ENCODE measurements at places on chromosomes 3 and 15.

DNA sequence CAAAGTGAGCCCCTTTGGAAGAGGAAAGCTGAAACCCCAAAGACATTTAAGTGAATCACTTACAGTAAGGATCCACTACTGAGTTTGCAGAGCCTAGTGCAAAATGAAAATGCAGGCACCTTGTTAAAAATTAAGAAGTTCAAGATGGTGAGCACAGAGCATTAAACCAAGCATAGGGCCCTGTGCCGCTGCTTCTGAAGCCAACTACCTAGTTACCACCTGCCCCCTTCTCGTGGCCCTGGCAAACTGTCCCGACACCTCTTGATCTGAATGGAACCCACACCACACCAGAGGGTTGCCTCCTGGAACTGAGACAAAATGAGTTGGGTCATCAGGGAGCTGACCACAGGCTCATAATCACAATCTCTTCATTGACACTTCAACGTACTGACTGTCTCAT is 25.6 kb downstream of the LRRC2 start:
- DNase-seq: no peak

DNA sequence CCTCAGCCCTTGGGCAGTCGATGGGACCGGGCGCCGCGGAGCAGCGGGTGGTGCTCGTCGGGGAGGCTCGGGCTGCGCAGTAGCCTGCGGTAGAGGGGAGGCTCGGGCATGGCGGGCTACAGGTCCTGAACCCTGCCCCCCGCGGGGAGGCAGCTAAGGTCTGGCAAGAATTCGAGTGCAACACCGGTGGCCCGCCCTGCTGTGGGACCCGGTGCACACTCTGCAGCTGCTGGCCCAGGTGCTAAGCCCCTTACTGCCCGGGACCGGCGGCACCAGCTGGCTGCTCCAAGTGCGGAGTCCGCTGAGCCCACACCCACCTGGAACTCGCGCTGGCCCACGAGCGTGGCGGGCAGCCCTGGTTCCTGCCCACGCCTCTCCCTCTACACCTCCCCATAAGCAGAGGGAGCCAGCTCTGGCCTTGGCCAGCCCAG is 377.7 kb upstream of the RBMS3 start:
- DNase-seq: no peak

DNA sequence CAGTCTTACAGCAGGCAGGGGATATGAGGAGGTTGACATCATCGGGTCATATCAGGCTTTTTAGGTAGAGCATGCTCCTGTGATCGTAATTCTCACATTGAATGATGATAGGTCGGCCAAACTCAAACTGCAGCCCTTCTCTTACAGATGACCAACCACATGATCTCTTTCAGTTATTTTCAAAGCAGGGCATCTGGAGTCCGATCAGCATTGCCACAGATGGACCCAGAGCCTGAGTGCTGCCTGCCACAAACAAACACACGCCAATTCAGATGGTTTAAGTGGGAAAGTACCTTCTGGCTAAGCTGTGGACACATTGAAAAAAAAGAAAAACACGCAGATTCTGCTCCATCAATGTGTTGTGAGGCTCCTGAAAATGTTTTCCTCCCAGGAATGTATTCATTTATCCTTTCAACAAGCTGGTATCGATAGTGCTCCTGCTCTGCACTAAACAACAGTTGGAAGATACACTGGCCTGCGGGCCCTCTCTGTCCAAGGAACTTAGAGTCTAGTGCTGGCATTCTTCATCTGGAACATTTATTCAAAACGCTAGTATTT is 31.2 kb downstream of the ARPP21 start:
- no peak for DNase-seq

GRCh38 chr15:67474405-67475110 is 46.4 kb upstream of the C15orf61 start:
- DNase-seq: no peak

DNA sequence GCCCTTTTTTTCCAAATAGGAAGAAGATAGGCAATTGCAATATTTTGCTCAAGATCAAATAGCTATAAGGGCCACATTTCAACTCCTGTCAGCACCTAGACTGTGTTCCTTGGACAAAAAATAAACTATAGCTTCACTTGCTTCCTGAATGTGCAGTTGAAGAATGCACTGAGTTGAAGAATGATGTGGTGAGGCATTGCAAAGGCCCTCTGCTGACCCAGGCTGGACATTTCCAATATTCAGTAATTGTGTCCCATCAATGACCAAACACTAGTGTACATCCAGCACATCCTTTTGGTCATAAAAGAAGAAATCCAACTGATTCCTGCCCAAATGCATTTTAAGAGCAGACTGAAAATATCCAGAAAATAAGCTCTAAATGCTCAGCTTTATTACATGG is 424.8 kb upstream of the TGFBR2 start:
- no peak for DNase-seq

DNA sequence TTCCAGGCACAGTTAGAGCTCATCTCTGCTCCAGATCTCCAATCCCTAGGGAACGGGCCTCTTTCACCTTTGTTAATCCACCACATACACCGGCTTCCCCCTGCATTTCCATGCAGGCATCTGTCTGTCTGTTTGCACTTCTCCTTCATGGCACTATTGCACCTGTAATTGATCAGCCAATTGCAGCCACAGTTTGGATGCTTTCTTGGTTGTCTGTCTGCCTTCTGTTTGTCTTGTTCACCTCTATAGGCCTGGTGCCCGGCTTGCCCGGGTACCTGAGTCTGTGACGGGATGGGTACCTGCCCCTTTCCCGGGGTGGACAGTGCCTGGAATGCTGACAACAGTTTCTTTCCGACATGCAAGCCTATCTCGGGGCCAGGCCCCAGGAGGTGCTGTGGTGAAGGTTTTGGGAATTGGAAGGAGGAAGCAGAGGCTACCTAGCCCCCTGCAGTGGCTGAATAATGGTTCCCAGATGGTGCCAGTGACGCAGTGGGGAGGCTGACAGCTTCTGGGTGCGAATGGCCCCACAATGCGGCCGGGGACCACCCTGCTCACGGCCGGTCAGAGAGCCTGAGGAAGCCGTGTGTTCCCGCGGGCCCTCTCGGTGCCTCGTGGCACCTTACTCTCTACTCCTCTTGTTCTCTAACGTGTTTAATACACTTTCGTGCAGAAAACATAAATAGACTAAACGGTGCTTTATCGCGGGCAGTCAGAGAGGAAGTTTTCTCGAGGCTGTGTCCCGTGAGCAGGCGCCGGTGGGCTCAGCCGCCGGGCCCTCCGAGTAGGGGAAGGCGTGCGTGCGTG is 31.3 kb upstream of the RAB6B start:
- no peak for DNase-seq

DNA sequence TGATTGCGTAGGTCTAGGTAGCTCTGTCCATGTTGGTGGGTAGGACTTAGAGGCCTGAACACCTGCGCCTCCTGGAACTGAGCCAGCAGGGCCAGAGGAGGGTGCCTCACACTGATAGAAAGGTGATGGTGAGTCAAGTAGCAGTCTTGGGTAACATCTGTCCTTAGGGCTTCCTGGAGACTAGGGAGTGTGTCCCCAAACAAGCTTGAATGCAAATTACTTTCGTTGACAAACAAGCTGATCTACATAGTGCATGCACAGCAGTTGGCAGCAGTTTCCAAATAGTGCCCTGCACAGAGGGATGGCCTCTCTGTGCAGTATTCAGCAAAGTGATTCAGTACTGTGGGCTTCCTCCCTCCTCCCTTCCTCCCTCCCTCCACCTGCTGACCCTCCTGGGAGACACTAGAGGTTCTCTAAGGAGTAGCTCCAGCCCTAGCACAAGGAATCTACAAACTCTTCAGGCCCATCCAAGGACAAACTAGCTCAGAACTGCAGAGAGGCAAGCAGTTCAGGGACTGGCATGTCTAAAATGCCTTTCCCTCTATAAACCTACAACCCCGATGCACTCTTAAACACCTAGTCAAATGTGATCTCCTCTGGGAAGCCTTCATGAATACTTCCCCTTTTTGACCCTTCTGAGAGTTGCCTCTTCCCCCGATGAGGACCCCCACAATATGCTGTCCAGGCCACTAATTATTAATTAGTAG is 61.0 kb downstream of the TLE3 start:
- DNase-seq: no peak

DNA sequence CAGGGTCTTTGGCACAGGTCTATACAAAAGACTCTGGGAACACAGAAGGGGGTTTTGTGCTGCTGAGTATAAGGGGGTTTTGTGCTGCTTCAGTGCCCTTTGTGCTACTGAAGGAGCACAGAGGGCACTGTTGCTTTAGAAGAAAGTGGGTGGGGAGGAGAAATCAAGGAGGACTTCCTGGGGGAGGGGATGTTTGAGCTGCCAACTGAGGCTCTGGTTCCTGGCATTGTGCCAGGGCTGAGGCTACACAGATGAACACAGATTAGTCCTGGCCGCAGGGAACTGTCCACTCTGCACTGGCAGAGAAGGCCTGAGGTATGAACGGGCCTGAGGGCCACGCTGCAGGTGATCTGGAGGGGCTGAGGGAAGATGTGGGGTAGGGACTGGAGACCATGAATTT is 32.2 kb upstream of the SEC13 start:
- DNase-seq: no peak

- no peak for DNase-seq
Measured at GRCh38 chr15:63236272-63236671, 41.1 kb upstream of the APH1B start.

DNA sequence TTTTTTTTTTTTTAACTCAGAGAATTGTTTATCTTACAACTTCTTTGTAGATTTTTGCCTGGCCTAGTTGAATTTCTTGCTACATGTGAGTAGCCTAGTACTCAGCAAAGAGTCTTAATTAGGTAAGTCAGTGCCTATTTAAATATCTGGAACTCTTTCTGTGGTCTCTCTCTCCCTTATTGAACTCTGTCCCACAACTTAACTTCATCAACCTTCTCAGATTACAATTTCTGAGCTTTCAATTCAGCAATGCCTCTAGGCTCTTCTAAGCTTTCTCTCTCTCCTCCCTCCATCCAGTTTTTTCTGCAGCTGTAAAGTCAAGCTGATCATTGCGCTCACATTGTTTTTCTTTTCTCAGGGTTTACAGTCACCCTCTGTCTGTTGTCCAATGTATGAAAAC is 517.6 kb upstream of the ROBO1 start:
- DNase-seq: no peak

DNA sequence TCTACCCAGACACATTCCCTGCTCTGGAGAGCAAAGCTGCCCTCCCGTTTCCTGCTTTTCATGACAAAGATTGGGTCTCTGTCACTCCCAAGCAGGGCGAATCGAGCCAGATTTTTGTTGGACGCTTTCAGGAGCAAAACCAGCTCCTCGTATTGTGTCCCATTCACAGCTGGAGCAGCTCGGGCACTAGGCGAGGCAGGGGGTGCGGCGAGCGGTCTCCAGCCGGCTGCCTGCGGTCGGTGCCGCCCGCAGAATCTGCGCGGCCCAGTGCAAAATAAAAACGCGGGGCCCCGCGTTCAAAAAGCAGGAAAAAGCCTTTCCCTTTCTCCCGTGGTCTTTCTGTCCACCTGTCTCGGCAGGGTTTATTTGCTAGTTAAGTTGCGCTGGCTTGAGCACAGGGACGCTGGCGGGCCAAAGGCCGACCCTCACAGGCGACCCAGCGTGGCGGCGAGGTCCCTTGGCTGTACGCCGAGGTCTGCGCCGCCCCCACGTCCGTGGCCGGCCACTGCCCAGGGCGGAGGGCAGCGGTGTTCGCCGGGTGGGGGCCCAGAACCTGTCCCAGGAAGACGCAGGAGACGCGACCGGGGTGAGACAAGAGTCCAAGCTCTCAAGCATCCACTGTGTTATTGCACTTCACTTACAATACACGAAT is 71.2 kb downstream of the CYP19A1 start:
- DNase-seq: no peak

- no peak for DNase-seq
Measured at GRCh38 chr3:142276781-142277180, 51.4 kb upstream of the GK5 start.

- DNase-seq: no peak
Measured at GRCh38 chr15:45451265-45451664, 71.3 kb downstream of the SLC30A4 start.

- no peak for DNase-seq
Measured at GRCh38 chr3:20422391-20422790, 236.4 kb upstream of the SGO1 start.

DNA sequence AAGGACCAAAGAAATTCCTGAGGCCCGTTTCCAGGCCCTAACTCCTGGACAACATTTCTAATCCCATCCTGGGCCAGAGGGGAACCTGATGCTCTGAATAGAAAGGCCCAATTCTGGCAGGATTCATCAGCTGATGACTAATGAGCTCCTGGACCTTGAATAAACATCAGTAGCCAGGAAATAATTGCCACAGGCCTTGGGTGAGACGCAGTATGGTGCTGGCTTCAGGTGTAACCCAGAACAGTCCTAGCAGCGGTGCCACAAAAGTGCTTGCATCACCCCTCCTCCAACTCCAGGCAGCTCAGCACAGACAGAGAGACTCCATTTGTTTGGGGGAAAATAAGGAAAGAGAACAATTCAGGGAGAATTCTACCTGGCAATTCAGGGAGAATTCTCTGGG is 184.7 kb upstream of the POU1F1 start:
- no peak for DNase-seq

DNA sequence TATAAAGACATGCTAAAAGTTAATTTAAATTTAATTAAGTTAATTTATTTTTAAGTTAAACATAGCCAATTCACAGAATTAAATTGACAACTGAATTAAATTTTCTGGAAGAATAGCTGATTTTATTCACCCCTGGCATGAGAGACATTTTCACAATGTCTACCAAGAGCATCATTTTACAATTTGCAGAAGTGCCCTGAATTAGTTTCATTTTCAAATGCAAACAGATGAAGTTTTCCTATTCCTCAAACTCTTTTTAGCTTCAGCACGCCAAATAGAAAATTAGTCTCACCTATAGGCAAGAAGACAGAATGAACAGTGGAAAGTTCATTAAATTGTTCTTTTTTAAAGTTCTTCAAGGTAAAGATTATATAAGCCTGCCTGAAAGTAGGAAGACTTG is 259.3 kb downstream of the ZBBX start:
- no peak for DNase-seq

GRCh38 chr3:15667484-15667883 is 65.9 kb downstream of the BTD start:
- peak; percentile 22 for DNase-seq

GRCh38 chr3:101861212-101861788 is 12.0 kb downstream of the NFKBIZ start:
- DNase-seq: no peak

DNA sequence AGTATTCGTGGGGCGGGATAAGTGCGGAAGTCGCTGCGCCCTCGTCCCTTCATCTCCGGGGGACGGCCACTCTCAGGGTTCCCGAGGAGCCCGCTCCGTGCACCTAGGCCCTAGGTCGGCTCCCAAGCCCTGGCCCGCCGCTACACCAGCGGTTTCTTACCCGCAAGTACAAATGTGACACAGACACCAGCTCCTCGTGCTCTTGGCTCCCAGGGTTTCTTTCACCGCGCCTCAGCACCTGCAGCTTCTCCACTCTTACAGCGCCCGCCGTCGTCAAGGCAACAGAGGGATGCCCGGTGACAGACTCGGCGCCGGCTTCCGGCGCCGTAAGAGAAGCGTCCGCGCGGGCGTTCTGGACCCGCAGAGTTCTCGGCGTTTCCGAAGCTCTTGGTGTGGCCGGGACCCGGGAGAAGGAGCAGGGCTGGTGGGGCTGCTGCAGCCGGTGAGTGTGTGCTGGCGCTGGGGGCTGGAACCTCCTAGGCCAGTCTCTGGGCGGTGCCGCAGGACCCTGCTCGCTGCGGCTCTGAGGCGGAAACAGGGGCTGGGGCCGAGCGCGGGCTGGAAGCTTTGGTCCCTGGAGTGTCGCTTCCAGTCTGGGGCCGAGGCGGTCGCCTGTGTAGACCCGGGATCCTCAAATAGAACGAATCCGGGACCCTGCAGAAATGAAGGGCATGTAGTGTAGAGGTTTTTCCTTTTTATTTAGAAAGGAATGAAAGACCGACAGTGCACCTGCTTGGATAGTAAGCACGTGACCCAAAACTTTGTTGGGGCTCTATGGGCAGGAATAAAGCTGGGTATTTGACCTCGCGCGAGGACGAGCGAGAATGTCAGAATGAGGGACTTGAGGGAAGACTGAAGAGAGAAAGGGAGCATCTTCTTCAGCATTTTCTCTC is 155.4 kb upstream of the GOLGA6L4 start:
- DNase-seq: peak; percentile 0

Data from T-helper 9 cell (primary cell).